ENCODE measurements at places on chromosomes 4 and X.

DNA sequence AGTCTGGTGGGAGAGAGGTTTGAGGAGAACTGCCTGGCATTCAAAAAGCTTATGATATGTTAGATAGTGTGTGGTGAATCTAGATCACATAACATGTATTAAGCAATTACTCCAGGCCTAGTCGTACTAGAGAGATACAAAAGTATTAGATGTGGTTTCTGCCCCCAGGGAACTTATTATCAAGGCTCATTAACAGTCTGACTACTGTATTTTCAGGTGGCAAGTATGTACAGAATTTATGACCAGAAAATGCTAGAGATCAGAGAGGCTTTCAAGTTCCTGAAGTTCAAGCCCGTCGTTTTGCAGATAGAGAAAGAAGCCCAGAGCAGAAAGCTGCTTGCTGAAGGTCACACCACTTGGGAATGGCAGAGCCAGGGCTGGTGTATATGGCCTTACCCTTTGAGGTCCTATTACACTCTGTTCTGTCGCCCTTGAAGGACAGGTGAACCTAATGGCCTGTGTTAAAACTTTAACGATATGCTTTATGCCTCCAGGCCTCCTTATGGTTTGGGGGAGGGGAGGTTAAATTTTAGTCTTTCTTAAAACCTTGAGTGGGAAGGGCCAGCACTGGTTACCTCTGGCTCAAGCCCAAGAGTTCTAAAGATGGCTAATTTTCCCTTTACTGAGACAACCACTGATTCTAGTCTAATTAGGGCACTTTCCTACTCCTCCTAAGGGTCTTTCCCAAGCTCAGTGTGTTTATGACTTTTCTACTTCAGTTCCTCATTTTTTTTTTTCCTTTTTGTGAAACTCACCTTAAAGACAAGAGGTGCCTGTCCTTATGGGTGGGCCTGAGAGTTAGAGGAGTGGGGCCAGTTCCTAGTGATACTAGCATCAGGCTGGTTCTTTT, 19.9 kb downstream of the TMEM164 start:
- DNase-seq = no peak

- DNase-seq = no peak
Observed at GRCh38 chr4:181581983-181582382, 661.2 kb upstream of the TENM3 start.

- no peak for DNase-seq
Observed at GRCh38 chrX:111585337-111585736, 73.9 kb downstream of the SERTM2 start.

DNA sequence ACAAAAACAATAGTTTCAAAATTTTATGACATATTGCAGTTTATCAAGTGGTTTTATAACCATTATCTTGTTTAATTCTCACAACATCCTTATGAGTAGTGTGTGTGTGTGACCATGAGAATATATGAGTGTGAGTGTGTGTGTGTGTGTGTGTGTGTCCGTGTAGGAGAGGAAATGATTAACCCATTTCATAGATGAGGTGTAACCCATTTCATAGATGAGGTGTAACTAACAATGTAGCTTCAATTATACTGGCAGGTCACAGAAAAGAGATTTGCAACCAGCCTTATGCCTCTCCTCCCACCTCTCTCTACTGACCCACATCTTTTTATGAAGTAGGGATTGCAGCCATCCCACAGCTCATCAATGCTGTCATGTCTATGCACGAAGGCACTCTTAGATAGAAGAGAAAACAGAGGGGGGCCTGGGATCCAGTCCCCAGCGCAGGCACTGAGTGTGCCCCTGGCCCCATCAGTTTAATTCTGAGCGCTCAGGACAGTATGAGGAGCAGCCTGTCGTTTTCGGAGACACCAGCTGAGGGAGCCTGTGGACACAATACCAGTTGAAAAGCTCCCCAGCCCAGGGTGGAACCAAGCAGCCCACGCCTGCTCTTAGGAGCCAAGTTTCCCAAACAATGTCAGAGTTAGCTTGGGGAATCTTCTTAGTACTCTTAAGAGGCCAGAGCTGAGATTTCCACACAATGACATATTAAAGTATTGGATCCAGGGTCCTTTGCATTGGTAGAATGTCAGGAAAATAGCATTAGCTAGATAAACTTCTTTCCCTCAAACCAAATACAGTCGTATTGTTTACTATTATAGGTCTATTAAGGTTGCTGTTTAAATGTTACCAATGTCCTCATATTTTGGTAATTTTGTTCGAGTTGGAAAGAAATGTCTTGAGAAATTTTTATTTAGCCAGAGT, 88.6 kb downstream of the PALLD start:
- DNase-seq = no peak

GRCh38 chr4:27062256-27062655, 201.6 kb downstream of the STIM2 start:
- DNase-seq = no peak

DNA sequence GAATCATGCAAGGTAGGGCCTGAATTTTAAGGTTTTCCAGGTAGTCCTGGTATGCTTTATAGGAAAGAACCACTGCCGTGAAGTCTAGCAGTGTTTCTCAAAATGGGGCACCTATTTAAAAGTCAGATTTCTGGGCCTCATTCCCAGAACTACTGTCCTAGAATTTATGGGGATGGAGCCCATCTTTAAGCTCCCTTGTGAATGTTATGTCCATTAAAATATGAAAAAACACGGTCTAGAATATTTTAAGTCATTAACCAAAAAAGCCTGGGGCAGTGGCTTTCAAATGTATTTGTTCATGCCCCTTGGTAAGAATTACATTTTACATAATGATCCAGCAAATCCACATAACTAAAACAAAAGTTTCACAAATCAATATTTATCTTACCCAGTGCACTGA, 35.4 kb downstream of the GK start:
- DNase-seq = no peak

GRCh38 chrX:12032082-12032481, 106.2 kb upstream of the FRMPD4 start:
- no peak for DNase-seq

DNA sequence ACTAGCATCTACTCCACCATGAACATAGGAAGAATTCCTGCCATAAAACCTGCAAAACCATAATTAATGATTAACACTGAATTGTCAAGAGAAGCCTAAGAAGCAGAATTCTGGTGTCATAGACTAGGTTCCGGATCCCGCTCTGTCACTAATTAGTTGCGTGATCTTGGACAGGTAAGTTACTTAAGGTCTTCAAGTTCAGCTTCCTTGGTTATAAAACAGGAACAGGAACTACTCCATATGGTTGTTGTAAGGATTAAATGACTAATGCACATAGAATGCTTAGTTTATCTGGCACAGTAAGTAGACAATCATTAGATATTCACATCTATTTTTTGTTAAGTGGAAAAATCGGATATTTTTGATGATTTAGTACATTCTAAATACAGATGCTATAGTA, 14.3 kb downstream of the G3BP2 start:
- no peak for DNase-seq

DNA sequence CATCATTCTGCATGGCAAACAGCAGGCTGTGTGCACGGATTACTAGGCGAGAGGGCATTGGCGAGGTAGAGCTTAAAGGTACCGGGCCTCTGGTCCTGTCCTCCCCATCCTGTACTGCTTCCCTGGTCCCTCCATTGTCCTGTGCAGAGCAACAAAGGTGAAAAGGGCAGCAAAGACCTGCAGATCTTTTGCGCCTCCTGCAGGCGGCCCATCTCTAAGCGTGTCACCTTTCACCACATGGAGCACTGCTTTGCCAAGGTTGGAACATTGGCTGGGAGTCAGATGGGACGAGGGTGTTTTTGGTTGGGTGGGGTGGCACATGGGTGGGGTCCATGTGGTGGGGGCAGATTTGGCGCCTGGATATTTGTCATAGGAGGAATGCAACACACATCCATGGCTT, 64.7 kb upstream of the UXT start:
- DNase-seq = peak; percentile 17

DNA sequence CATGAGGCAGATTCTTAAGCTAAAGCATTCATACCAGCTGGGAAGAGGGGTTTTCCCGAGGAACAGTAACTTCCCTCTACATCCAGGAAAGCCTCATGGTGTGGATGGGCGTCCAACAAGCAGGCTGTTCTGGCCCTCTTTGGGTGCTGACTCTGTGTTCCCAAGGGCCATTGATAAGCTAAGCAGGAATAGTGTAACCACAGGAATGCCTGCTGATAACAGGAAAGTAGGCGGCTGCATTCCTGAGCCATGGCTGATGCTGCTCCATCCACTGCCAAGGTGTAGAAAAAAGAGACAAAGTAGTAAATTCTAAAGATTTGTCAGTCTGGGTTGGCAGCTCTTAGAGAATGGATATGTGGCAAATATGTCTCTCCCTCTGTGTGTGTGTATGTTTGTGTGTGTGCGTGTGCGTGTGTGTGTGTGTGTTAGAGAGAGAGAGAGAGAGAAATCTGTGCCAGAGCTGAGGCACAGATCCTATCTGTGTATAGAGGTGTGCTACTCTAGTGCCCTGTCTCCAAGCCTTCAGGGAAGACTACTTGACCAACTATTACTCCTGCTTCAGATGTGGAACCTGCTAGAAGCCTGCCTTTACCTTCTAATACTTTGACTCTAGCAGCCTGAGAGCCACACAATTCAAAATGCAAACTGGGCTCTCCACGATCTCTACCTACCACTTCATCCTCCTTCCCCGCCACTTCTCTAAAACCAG, 353.1 kb upstream of the NR3C2 start:
- no peak for DNase-seq

DNA sequence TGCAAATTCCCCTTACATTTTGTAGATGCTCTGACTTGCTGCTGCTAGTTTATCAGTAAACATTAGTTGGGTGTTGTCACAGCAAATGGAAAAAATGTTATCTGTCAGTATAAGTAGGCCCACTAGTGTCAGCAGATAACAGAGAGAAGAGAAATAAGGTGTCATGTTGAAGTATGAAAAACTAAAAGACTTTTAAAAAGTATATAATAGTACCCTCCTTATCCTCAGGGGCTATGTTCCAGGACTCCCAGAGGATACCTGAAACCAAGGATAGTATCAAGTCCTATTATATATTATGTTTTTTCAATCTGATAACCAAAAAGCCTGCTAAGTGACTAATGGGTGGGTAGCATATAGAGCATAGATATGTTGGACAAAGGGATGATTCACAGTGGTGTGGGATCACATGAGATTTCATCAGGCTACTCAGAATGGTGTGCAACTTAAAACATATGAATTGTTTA, 11.6 kb upstream of the BMP2K start:
- no peak for DNase-seq

DNA sequence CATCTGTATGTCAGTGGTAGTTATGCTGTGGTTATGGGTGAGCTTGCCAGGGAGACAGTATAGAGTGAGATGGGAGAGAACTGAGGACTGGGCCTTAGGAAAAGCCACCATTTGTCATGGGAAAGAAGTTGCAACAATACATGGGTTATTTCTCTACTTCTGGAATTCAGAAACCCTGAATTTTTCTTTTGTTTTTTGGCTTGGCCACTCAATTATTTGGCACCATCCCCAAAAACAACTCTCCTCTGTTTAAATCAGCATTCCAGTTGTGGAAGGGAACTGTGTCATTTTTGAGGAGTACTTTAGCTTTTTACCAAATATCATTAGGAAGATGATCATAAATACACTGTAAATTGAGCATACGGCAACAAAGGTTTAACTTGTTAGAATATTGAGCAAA, 41.1 kb upstream of the ACSL4 start:
- no peak for DNase-seq

DNA sequence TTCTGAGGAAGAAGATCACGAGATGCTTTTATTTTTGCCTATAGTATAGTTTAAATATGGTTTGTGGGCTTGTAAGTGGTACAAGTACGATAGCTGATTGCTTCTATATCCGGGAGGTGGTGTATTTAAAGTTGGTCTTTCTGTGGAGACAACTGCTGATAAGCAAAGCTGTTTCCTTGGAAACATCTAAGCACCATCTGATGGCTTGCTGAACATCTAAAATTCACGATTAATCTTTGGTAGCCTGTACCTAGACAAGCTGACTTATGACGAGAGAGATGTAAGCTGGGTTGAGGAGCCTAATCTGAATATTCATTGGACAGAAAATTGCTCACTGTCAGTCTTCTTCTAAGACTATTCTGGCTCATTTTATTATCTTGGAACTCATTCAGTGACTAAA, 74.6 kb upstream of the NWD2 start:
- DNase-seq = no peak

- DNase-seq = no peak
Observed at GRCh38 chrX:19443869-19444526, 71.3 kb downstream of the MAP3K15 start.

GRCh38 chr4:53693909-53694308, 102.6 kb upstream of the LNX1 start:
- no peak for DNase-seq

DNA sequence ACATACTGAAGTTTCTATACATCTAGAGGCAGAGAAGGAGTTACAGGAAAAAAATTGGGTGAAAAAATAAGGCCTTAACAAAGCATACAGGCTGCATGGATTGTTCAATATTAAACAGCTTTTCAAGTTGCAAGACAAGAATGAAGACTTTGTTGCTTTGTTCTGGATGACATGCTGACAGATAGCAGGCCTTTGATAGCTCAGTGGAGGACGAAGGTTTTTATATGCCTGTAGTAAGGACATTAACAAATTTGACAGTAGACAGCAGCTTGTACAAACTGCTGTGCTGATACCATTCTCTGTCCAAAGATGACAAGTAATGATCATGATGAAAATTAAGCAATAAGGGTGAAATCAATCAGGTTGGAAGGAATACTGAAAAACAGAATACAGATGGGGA, 309.9 kb downstream of the NKX6-1 start:
- no peak for DNase-seq

DNA sequence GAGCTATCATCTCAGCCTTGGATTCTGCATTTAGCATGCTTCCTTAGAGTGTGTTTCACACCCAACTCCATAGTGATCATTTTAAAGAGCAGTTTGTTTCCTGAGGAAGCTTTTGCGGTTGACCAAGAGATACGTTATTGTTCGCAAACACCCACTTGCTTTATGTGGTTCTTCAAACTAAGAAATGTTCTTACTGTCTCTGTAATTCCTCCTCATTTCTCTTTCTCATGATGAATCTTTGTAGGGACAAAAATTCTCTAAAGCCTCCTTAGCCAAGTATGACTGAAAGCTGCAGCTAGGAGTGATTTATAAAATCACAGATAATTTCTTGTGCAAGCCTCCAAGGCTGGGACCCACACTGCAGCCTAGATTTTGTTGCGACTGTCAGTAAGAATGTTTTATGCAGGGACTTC, 10.0 kb downstream of the TNIP3 start:
- peak; percentile 92 for DNase-seq

- DNase-seq = no peak
Observed at GRCh38 chrX:149853925-149854324, 27.1 kb upstream of the MAGEA8 start.

GRCh38 chr4:38177035-38177546, 216.9 kb downstream of the PTTG2 start:
- no peak for DNase-seq
